Kidney epithelial cell (primary cell): ENCODE measurements at places on chromosomes 2 and 18.

DNA sequence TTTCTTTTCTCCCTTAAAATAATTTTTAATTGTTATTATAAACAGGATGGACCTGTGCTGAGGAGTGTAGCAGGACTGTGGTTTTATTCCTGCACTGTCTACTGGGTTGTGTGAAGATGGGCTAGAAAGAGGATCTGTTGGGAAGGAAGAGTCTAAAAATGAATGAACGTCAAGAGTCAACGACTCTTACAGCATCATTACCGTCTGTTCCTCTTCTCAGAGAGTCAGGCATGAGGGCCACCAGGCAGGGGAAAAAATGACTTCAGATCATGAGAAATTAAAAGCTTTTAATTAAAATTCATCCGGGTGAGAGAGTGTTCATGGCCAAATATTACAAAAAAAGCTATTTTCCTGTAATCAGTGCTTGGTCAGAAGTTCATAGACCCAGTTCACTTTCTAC, 32.6 kb downstream of the SRSF7 start:
- DNase-seq, result no peak

GRCh38 chr18:48777026-48777743, 173.6 kb downstream of the SMAD7 start:
- DNase-seq, result no peak

DNA sequence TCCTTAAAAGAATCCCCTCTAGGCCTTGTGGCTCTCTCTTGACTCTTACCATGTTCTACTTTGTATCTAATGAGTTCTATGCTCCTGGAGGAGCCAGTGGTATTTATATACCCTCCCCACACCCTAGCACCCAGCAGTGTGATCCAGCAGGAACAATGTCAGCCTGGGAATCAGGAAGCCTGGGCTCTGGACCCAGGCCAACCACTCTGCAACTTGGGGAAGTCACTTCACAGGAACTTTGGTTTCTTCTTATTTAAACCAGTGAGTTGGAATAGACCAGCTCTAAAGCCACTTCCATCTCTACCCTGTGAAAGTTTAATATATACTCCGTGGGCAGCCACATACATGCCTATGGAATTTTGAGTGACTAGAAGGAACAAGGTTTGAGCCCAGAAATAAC, 11.6 kb upstream of the SPTBN1 start:
- DNase-seq, result no peak

DNA sequence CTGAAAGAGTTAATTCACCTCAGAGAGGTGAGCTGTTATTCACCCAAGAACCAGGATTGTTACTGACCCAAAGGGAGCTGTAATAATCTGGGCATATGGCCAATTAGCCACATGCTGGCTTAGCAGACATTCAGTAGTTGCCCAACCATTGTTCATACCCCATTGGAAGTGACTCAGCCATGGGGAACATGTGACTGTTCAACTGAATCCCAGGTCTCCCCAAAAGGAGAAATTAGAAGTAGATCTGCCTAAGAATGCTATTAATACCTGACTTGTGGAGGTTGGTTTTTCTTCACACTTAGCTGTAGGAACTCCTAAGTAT, 272.6 kb upstream of the UBE2E3 start:
- peak; percentile 95 for DNase-seq

DNA sequence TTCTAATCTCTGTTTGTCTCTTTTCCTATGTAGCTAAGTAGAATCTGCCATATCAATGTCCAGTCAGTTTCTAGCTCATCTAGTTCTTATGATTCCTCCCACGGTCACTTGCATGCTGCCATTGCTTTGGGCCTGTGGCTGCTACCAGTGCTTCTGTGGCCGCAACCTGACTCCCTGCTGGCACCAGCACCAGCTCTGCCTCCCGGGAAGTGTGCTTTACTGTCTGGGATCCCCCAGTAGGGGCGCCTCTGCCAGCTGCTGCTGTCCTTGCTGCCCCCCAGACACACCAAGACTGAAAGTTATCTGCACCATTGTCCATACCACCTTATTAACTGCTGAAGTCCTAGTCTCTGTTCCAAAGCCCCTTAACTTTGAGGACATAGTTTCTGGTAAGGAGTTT, 56.3 kb downstream of the RAPGEF4 start:
- DNase-seq, result no peak

- DNase-seq, result no peak
Measured at GRCh38 chr2:240768216-240768615, 51.8 kb downstream of the KIF1A start.

GRCh38 chr2:157476953-157477709, 33.2 kb upstream of the CYTIP start:
- DNase-seq, result no peak

DNA sequence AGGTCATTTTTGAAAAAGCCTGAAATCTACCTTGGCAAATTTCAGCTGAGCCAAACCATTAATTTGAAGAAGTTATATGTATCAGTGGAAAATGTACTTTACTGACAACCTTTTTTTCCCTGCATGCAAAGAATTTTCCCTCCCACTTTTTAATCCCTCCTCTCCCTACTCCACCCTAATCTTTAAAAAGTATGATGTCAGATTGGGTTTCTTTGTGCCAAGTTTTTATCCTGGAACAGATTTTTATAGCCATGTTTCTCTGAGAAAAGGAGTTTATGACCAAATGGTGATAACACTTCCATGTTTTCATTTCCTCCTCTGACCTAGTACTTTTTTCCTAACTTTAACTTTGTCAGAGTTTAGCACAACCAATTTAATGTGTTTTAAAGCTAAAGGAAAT, 250.3 kb upstream of the FOSL2 start:
- DNase-seq, result no peak

DNA sequence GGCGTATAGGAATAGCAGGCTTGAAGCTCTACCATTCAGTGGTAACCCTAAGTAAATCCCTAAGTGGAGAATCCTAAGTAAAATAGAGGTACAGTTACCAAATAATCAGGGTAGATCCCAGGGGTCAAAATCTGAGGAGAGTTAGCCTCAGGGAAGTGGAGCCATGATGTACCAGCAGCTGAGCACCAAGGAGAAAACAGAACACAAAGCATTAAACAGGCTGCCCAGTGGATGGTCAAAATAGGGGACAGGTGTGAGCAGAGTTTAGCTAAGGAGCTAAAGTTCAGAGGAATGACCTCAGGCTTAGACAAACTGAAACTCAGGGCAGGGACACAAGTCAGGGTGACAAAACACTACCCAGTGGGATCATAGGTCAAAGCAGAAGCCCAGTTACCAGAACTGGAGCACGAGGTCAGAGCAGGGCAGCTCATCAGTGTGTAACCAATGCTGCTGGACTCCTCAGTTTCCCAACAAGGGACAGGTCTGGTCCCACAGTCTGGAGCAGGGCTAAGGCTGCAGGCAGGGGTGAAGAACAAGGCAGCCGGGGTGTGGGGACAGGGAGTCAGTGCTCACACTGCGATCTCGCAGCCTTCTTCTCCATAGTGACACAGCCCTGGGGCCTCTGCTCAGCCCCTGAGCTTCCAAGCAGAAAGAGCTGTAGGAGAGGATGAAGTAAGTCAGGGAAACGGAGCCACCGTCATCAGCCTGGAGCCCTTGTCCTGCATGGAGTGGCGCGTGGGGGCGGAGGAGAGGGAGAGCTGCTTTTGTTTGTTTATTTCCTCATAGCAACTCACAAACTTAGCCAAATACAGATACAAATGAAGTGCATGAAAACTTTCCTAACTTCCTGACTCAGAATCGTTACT, 264.0 kb downstream of the MREG start:
- no peak for DNase-seq

- DNase-seq, result no peak
Measured at GRCh38 chr2:61125123-61125710, 36.8 kb upstream of the C2orf74 start.

DNA sequence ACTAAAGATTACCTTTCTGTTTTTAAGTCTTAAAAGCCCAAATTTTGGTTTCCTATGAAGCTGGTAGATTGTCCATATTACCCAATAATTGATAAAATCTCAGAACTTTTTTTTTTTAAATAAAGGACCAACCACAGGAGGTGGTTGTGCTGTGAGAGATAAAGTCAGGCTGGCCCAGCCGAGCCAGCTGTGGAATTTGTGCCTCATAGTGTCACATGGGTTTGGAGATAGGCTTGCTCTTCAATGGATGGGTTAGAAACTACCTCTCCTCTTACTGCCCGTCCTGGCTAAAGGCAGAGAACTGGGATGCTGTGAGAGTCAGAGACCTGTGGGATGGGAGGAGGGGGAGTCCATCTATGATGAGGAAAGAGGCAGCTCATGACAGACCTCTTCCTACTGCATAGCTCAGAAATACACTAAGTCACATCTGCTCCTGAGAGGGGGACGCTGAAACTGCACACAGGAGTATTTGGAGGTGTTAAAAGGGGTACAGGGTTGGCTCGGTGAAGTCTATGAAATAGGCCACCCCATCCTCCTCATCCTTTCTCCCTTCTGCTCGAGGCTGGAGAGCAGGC, 99.7 kb upstream of the MGAT4A start:
- no peak for DNase-seq

DNA sequence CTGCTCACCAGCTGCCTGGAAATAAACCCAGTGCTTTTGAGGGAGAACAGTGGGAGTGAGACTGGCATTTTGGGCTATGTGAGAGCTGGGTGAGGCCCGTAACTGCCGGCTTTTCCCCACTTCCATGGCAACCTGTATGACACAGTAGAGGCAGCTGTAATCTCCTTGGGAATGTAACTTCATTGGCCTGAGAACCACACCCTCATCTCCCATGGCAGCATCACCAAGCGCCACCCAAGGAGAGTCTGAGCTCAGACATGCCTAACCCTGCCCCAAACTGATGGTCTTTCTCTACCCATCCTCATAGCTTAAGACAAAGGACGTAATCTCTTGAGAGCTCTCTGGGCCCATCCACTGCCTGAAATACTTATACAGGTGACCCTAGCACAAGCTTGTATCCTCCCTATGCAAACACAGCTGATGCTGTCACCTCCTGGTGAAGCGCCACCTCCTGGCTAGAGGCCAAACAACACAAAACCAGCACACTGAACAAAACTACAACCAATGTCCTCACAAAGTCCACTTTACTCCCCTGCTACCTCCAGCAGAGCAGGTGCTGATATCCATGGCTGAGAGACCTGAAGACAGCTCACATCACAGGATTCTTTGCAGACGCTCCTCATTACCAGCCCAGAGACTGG, 763.4 kb upstream of the NRXN1 start:
- no peak for DNase-seq

DNA sequence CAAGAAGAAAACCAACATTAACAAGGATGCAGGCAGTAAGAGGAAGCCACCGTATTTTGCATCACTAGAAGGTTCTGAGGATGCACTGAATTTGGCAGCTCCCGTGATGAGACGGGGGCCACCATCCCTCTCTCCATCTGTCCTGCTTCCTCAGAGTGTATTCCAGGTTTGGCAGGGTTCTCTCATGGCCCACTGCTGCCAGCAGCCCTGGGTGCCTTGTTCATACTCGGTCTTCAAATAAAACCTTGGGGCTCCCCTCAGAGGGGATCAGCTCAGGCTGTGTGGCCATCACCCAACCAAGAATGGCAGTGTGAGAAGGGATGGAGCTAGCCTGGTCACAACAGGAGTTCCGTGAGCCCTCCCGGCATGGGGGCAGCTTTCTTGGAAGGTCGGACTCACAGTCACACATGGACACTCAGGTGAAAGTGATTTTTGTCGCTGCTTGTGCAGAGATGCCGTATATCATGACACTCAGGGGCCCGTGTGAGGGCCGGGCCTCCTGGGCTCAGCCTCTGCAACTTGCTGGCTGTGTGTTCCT, 12.8 kb upstream of the MBP start:
- no peak for DNase-seq

DNA sequence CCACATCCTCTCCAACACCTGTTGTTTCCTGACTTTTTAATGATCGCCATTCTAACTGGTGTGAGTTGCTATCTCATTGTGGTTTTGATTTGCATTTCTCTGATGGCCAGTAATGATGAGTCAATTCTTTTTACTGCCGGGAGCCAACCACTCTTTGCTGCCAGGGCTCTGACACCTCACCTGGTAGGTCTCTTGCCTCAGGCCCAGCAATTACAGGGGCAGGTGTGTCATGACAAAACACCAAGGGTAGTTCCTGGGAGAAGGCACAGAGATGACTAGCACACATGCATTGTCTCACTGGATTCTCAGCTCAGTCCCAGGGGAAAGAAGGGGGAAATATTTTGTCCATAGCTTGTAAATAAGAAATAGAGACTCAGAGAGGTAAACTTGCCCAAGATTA, 122.3 kb downstream of the CHST9 start:
- DNase-seq, result peak; percentile 44

GRCh38 chr2:238899386-238899785, 51.5 kb downstream of the TWIST2 start:
- no peak for DNase-seq

GRCh38 chr2:53356291-53356905, 411.2 kb upstream of the CHAC2 start:
- DNase-seq, result no peak

- DNase-seq, result no peak
Measured at GRCh38 chr2:211930331-211930730, 608.3 kb downstream of the ERBB4 start.

DNA sequence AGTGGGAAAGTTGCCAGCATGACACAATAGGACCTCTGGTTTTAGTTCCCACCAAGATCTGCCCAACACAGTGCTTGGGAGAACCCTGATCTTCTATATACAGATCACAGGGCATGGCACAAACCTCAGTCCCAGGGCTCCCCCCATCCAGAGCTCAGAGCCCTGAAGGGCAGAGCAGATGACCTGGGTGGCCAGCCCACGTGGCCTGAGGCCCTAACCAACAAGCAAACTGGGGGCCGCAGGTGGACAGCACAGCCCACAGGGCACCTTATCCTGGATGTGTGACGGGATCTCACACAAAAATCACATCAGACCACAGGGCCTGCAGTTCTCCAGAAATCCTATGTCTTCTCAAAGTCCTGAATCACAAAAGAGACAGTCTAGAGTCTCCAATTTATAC, 34.7 kb downstream of the CRACDL start:
- no peak for DNase-seq

GRCh38 chr2:184679219-184680018, 81.1 kb downstream of the ZNF804A start:
- no peak for DNase-seq

DNA sequence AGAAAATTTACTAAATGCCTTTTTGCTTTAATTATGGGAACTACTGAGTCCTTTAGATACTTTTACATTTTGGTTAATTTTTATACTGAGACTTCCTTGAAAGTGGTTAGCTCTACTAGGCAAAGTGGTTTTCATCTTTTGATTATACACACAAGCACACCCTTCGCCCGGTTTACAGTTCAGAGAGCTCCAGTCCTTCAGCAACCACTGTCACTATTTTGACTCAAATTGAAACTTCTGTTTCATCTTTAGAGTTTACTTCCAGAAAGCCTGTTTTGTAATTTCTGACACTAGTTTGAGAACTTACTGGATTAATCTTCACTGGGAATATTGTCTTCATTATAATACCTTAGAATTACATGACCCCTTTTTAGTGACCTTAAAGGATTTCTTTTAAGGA, 140.3 kb upstream of the FOSL2 start:
- DNase-seq, result no peak
